ENCODE measurements at places on chromosomes 12 and 14.
A peak's percentile ranks its signal among the peaks of the same experiment; 100 is the strongest.

DNA sequence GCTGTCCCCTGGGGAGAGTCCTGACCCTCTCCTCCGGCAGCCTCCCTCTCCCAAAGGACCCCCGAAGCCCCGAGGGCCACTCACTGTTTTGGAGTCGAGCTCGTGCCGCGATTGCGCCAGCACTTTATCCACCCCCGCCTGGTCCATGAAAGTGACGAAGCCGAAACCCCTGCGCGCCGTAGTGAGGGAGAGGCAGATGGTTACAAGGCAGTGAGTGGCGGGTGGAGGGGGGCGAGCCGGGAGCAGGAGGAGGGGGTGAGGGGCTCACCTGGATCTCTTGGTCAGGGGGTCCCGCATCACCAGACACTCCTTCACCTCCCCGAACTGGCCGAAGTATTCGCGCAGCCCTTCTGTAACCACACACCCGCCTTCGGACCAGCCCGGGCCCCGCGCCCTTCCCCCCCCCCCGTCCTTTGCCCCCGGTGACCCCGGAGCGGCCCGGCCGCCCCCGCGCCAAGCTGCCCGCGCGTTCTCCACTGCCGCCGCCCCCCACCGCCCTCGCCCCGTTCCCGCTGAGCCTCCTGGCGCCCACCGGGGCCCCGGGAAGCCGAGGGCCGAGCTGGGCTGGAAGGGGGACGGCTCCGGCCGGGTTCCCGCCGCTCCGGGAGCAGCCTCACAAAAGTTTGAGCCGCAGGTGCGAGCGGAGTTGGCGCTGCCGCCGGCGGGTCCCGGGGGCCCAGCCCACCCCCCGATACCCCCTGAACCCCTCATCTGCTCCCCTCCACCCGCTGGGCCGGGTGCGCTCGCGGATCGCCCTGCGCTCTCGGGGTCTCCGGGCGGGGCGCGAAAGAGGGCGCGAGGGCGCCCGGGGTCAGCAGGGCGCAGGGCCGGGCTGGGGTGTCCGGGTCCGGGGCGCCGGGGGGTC, 808 bp downstream of the MSI1 start:
- DNase-seq, result no peak

DNA sequence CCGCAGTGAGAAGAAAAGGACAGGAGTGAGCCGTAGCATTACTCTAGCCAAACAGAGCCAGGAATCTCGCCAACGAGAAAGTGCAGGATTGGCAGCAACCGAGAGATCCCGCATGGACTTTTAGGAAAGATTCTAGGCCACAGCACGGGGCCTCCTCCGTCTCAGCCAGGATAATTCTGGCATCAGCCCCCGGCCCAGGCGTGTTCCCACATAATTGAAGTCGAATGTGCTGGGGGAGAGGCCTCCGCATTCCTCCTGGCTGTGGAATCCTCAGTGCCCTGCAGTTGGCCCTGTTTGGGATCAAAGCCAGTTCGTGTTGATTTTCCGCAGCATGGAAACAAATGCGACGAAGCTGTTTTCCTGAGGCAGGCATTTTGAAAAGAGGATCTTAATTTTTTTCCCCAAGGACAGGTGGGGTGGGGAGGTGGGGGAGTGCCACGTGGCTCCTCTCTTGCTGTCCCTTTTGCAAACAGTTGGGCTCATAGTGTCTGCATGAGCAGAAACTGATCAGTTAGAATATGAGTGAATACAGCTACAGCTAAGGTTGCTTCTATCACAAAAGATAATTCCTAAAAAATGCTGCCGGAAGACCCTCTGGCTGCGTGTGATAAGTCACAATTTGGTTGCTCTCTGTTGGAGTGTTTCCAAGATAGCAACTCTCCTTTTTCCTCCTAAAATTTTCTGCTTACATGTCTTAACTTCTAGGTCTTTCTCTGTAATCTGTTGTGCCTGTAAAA, 37.3 kb upstream of the ATXN2 start:
- DNase-seq, result no peak

DNA sequence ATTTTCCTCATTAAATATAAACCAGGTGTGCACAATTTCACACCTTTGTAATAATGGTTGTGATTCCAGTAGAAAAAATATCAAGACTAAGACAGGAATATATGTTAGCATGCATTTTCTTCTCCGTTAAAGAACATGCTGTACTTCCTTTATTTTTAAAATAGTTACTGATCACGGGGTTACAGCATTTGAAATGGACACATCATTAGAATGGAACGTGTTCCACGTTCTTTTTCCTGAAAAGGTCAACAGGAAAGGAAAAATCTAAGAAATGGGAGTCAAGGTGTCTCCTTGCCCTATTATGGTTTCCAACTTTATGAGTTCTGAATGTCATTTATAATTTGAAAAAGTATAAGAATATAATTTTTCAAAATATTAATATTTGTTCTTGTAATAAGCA, 1325.7 kb downstream of the SLC16A7 start:
- no peak for DNase-seq

- no peak for DNase-seq
Measured at GRCh38 chr12:99282624-99283023, 364.9 kb upstream of the GARIN6 start.

- DNase-seq, result no peak
Measured at GRCh38 chr12:123846340-123846739, 84.2 kb downstream of the DNAH10 start.

GRCh38 chr12:53703756-53704155, 23.5 kb downstream of the CALCOCO1 start:
- no peak for DNase-seq

GRCh38 chr12:80015660-80016059, 80.8 kb upstream of the PPP1R12A start:
- DNase-seq, result no peak

GRCh38 chr12:53770281-53770680, 18.5 kb upstream of the CISTR start:
- DNase-seq, result no peak

GRCh38 chr14:67487937-67488893, at the start of gene TMEM229B:
TSS of gene TMEM229B (minus strand) at chr14:67488721. CDS start at chr14:67473923, 14,798 bp downstream.
- DNase-seq, result peak; percentile 24

GRCh38 chr14:57760896-57761295, 105.0 kb downstream of the SLC35F4 start:
- DNase-seq, result no peak

DNA sequence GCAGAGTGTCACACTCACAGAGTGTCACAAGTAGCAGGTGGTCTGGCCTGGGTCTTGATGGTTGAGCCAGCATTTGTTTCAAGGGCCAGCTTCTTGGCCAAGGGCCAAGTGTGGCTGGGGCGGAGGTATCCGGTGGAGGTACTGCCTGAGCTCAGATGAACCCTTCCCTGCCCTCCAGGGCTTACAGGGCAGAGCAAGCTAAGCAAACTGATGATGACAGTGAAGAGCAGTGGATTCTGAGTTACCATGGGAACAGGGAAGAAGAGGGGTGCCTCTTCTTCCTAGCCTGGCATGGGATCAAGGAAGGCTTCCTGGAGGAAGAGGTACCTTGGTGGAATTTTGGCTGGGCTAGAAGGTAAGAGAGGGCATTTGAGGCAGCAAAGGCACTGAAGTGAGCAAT, 35.7 kb downstream of the MVK start:
- DNase-seq, result no peak

GRCh38 chr12:25755971-25756260, 202.6 kb upstream of the RASSF8 start:
- no peak for DNase-seq

DNA sequence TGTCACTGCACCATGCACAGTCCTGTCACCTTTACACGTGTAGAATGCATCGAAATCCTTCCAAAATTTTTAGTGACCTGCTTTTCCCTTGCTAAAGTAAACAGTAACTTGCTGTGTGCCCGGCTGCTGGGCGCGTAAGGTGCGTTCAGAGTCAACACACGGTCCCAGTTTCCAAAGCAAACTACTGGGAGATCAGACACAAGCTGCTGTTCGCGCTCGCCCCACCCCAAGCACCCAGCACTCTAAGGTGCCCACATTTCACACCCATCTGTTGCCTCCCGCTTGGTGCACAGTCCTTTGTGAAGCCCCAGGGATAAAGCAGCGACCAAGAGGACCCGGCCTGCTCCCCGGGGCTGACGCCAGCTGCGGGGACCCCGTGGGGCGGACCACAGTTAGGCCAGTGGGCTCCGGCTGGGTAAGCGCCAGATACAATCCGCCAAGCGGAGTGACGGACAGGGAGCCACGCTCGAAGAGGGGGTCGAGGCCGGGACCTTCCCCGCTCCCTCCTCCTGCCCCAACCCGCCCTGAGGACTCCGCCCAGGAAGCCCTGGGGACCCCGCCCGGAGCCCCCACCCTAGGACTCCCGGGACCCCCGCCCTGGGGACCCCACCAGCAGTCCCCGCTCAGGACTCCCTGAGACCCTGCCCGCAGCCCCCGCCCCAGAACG, 633 bp downstream of the STX2 start:
- peak; percentile 4 for DNase-seq

DNA sequence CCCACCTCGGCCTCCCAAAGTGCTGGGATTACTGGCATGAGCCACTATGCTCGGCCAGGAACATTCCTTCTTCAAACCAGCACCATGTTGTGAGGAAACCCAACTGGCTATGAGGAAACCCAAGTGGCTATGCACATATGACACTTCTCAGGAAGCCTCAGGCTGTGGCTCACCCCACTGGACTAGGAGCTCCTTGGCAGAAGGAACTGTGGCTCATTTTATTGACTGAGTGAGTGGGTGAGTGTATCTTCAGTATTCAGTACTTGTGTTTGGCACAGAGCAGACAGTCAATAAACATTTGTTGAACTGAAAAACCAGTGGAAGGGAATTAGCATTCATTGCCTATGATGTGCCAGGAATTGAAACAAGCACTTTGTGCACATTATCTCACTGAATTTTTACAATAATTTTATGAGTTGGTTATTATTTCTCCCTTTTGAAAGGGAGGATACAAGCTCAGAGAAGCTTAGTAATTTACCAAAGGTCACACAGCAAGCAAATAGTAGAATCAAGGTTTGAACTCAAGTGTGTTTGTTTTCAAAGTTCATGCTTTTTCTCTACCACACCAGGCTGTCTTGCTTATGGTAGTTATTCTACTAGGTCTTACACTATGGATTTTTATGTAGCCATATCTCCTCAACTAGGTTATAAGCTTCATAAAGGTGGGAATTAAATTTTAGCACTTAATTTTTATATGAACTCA, 121.6 kb downstream of the VEZT start:
- DNase-seq, result no peak

- no peak for DNase-seq
Measured at GRCh38 chr14:100557658-100558057, 29.6 kb downstream of the BEGAIN start.

DNA sequence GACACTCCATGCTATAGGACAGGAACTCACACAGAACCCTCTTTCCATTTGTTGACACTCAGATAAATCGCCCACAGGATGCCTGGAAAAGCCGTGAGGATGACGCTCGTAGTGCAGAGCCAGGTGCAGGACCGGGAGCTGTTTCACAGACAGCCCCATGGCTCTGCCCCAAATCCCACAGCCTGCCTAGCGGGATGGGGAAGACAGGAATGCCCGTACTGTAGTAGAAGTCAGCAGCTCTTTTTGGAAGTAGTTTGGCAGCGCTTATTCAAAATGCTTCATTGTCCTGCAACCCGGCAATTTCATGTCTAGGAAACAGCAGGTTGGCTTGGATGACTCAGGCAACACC, 41.6 kb downstream of the JAG2 start:
- no peak for DNase-seq

- DNase-seq, result no peak
Measured at GRCh38 chr14:72186523-72186922, 254.3 kb downstream of the RGS6 start.

- no peak for DNase-seq
Measured at GRCh38 chr12:2801044-2801783, 6.4 kb downstream of the FKBP4 start.

DNA sequence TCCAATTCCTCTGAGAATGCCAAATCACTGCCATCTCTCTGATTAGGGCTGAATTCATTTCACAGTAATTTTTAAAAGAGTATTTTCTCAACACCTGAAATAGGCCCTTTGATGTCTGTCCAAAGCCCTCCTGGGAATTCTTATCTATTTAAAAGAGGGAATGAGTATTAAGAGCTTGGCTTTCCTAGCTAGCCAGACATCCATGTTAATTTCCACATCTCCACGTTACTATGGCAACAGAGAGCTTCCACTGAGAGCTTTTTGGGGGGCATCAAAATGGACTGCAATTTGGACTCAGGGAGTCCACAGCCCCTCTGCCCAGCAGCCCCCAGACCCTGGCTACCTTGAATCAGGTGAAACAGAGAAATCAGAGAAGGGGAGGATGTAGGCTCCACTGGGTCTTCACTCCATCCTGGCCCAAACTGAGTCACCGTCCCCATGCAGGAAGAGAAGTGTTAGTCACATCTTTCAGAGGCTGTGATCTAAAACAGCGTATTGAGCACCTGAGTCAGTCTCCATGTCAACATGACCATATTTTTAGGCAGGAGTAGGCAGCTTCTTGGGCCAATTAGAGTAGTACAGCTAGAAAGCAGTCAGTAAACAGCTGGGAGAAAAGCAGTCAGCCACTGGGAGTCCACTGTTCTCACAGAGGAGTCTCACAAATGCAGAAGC, 7.0 kb upstream of the FICD start:
- no peak for DNase-seq

DNA sequence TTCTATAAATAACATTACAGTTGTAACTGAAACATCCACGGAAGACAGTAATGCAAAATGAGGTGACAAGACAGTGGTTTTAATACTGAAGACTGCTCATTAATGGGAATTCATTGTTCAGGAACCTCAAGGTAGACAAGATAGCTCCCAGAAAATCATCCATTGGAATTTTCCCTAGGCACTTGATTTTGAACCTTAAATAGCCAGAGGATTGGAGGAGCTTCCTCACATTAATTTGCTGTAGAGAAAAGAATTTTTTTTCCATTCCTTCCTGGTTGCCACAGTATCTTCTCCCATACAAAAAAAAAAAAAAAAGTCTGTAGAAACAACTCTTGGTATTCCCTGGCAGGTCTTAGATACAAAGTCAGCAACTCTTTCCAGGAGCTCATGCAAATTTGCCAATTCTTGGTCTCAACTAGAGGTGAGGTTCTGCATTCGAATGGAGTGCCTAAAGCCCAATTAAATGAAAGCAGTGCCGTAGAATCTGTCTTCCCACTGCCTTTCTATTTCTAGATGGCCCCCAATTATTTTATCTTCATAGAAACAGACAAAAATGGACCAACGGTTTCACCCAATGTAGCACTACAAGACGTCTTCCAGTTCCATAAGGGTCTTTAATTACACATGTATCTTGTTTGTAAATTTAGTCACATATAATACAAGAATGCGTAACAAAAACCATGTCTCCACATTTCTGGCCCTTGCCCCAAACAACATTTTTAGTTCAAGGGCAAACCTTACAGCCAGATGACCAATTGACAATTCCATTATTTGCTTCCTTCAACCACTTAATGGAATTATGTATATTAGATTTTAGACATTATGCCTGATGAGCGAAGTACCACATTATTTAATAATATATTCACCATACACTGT, 13.5 kb downstream of the SLC38A2 start:
- no peak for DNase-seq

GRCh38 chr14:68968721-68969120, 10.4 kb downstream of the ACTN1 start:
- no peak for DNase-seq

GRCh38 chr12:105480162-105480561, 149.7 kb downstream of the C12orf75 start:
- no peak for DNase-seq

DNA sequence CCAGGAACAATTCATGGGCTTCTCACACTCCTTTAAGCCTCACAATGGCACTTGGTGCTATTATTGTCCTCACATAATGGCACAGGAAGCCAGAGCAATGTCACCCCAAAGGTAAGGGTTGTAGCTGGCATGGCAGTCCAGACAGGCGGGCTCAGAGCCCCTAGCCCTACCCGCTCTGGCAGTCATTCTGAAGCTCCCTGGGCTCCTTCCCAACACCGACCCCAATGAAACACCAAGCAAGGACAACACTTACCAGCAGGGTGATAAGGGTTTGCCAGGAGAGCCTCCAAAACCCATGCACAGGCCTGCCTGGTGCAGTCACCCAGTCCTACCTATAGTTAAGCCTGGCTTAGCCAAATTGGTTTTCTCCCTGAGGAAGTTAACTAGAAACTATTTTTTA, 30.8 kb downstream of the MAX start:
- no peak for DNase-seq

All from stimulated activated CD4-positive, alpha-beta T cell treated with anti-CD3 and anti-CD28 coated beads, Interleukin-1b, Interleukin-23, amount 100 ng/mL, for 1 hour (primary cell).